ENCODE measurements at places on chromosomes 1 and 21.

GRCh38 chr21:25494804-25495203 is 112.5 kb downstream of the MRPL39 start:
- DNase-seq: no peak

GRCh38 chr1:2382621-2383361 is 8.6 kb downstream of the MORN1 start:
- no peak for DNase-seq

GRCh38 chr1:111470596-111470995 is 3.2 kb upstream of the C1orf162 start:
- DNase-seq: no peak

- DNase-seq: no peak
These were observed 622.5 kb downstream of the PLA2G4A start for GRCh38 chr1:187451238-187451637.

DNA sequence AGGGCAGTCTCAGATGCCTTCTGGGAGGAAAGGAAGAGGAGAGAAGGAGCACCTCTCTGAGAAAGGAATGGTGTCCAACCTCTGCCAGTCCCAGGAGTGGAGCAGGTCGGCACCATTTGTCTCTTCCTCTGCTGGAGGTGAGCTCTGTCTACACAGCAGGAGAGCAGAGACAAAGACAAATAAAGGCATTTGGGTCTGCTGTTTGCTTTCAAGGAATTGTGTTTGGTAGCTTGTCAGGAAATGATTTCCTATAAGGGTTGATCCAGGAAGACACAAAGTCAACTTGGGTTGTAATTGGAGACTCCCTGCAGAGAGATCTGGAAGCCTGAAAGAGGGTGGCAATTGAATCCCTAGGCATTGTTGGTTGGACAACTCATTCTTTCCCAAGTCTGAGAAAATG is 34.5 kb upstream of the PLXNA2 start:
- peak; percentile 5 for DNase-seq

GRCh38 chr1:157704878-157705277 is 4.3 kb upstream of the FCRL3 start:
- DNase-seq: no peak

DNA sequence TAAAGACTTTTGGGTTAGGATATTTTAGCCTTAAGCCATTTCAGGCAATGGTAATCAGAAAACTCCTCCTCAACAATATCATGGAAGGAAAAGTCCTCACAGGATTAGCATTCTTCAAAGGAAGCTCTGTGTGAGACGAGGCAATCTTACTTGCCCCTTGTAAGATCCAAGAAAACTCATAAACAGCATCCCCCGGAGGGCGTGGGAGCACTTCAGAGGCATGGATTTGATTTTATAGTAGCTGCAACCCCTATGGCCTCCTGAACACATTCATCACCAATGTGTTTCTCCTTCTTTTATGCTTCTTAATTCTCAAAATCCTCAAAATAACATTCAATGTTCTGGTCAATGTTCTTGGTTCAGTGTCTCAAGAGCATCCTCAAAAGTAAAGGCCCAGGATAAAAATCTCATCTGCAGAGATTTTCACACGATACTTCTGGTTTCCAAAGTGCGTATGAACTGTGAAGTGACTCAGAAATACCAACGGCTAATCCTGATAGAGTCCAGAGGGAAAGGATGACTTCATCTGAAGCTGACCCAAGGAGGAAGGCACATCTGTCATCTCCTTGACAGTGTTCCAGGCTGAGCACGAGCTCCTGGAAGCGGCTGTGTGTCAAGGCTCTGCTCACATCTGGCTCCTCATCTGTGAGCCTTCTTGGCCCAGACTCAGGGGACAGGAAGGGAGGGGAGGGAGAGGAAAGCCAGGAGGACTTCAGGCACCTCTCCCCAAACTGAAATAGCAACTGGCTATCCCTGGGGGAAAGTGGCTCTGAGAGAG is 49.3 kb upstream of the PSEN2 start:
- no peak for DNase-seq

DNA sequence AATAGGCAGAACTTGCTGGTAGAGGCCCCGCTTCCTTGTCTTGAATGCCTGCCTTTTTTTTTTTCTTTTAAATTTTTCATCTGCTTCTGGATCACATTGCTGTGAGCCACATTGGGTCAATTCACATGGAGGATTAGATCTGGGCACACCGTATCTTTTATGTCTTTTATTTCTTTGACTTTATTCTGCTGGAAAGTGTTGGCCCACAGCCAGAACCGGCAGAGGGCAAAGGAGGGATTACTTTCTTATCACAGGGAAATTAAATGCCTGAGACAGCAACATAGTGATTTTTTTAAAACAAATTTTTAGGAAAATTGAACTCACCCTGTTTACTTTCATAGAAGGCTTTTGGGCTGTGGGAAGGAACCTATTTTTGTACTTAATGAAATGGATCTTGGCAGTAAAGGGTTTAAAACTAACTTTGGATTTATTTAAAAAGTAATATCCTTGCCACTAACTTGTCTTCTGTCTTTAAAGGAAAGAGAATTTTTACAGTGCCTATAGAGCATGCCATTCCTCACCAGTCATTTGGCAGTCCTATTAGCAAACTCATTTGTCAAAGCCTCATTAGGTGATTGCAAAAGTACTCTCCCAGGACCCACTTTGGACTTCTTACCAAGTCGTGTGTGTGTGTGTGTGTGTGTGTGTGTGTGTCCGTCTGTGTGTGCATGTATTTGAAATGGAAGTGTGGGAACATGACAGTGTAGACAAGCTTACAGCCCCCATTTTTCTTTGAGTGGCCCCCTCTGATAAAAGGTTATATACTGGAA is 68.4 kb downstream of the ST6GALNAC3 start:
- no peak for DNase-seq

- peak; percentile 32 for DNase-seq
These were observed 32.2 kb downstream of the POFUT2 start for GRCh38 chr21:45255381-45256020.

DNA sequence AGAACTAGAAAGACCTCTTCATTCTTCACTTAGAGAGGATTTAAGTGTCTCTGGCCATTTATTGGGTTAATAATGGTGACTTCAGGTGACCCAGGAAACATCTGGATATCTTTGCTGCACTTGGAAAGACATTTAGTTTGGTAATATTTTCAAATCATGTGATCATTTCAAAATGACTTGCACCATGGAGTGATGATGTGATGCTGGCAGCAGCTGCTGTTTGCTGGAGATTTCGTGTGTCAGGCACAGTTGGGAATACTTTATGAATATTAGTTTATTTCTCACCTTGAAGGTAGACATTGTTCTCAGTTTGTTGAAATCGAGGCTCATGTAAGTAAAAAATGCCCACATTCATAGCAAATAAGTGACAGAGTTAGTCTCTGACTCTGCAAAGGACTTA is 236.0 kb downstream of the DISC1 start:
- no peak for DNase-seq

- no peak for DNase-seq
These were observed 6.9 kb downstream of the CAMK1G start for GRCh38 chr1:209590405-209590804.

DNA sequence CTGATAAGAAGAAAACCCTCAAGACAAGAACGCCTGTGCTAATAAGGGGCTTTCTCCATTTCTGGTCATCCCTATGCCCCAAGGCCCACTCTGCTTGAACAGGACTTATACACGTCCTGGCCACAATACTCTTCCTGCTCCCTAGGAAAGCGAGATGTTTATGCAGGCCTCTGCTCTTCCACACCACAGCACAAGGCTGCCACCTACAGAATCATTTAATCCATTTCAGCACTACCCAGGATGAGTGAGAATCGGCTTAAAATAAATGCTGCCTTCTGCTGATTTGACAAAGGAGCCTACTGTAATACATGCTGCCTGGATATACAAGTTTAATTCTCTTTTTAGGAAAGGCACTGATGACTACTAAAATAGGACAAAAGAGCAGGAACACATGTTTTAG is 29.4 kb downstream of the FRRS1 start:
- no peak for DNase-seq

DNA sequence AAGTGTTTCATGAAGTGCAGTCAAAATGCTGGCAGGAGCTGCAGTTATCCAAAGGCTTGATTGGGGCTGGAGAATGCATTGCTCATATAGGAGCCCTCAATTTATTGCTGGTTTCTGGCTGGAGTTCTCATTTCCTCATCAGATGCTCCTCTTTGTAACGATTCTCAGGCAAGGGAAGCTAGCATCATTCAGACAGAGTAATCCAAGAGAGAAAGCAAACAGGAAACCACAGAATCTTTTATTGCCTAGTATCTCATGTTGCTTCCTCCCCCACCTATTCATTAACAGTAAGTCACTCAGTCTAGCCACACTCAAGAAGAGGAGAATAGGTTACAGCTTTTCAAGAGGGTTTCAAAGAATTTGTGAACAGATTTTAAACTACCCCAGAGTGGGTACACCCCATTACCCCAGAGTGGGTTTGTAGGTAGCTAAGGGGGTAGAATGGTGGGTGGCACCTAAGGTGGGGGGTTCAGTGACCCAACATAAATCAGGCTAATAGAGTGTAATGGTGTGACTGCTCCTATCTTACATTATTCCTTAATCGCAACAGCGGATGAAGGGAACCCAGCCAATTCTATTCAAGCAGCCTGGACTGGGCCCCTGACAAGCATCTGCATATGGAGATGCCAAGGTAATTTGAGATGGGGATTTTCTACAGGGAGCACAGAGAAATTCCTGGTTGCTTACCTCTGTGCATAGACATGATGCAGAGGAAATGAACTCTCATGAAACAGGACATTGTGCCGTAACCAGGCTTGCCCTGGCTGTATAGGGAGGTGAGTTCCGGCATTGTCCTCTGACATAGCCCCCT is 67.1 kb downstream of the KCNJ15 start:
- no peak for DNase-seq

DNA sequence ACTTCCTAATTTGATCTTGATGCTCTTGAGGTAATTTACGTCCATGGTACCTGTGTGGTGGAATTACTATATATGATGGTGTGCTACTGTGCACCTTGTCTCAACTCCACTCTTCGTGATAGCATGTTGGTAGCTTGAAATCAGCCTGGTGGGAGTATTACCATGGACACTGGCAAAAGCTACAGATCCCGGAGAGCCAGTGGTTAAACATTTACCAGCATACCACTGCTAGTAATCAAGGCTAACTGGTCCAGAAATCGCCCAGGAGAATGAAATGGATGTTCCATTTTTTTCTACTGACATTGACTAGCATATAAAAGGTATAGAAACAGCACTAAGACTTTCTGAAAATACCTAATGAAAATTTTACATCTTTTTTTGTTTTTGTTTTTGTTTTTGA is 30.6 kb downstream of the ELK4 start:
- no peak for DNase-seq

- no peak for DNase-seq
These were observed 80.2 kb downstream of the COLGALT2 start for GRCh38 chr1:183957216-183957830.

GRCh38 chr1:160637821-160638539 is 8.9 kb downstream of the SLAMF1 start:
- DNase-seq: no peak
